ENCODE measurements at places on chromosomes 4 and X. TPM values are rescaled to one million over a fixed set of nuclear protein-coding genes. Genes with fewer than 3 reads are reported as not detected.

SRPX gene
- 65.0 TPM for total RNA-seq

SSX2 gene
- total RNA-seq = not detected

SFRP2 gene
- total RNA-seq = not detected

SPATA4 gene
- not detected for total RNA-seq

SGMS2 gene
- 93.9 TPM for total RNA-seq

CYTL1 gene
- total RNA-seq = 41.5 TPM

CXorf58 gene
- total RNA-seq = not detected

TCEAL6 gene
- total RNA-seq = not detected

FHIP1A gene
- under 0.01 TPM for total RNA-seq

SHROOM4 gene
- 3.0 TPM for total RNA-seq

PDE6B gene
- total RNA-seq = 0.37 TPM

KCND1 gene
- total RNA-seq = 0.56 TPM

CXXC4 gene
- not detected for total RNA-seq

RASGEF1B gene
- 10.9 TPM for total RNA-seq

EXOC1 gene
- 55.9 TPM for total RNA-seq

SMIM10 gene
- total RNA-seq = 6.8 TPM

NXF2B gene
- not detected for total RNA-seq

NEK1 gene
- 9.0 TPM for total RNA-seq

BANK1 gene
- total RNA-seq = 0.06 TPM

Measured in aortic smooth muscle cell (primary cell).